ENCODE measurements at places on chromosomes 5 and 9.

GRCh38 chr9:121289026-121289771, 21.2 kb downstream of the GSN start:
- peak; percentile 63 for DNase-seq

- DNase-seq: no peak
These were observed 1386.5 kb upstream of the DMAC1 start for GRCh38 chr9:9186086-9186485.

DNA sequence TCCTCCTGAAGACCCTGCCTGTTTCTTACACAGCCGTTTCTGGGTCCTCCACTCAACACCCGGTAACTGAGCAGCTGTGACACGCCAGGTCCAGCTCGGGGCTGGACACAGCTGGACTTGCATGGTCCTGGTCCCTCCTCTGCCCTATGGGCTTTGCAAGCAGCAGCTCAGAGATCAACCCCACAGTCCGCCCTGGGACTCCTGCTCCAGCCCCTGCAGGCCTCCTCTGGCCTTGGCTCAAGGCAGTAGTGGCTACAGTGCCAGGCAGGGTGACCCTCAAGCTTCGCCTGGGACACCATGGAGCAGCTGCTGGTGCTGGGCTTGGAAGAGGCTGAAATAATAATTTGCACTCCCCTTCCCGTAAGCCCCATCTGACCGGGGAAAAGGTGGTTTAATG, 66.1 kb upstream of the OLFM1 start:
- no peak for DNase-seq

GRCh38 chr5:149561848-149562247, 10.6 kb upstream of the CSNK1A1 start:
- no peak for DNase-seq

- no peak for DNase-seq
These were observed 43.5 kb upstream of the ANKDD1B start for GRCh38 chr5:75567710-75568109.

GRCh38 chr9:133823189-133824105, 85.3 kb upstream of the SARDH start:
- DNase-seq: no peak

DNA sequence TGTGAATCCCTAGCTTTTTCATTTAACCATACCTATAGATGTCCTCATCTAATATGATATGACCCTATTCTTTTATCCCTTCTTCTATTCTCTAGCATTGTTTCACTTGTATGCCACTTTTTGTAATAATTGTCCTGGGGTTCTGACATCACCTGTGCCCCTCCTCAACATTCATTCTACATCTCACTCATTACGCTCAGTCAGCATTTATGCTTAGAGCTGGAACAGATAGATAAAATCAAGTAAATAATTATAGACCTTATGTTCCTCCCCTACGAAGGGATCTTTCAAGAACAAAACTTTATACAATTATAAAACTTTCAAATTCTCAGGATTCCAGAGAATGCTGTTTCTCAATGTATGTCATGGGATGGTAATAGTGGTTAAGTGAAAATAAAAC, 18.0 kb downstream of the GABRA6 start:
- no peak for DNase-seq

- no peak for DNase-seq
These were observed 38.6 kb upstream of the KCNMB1 start for GRCh38 chr5:170427672-170428236.

DNA sequence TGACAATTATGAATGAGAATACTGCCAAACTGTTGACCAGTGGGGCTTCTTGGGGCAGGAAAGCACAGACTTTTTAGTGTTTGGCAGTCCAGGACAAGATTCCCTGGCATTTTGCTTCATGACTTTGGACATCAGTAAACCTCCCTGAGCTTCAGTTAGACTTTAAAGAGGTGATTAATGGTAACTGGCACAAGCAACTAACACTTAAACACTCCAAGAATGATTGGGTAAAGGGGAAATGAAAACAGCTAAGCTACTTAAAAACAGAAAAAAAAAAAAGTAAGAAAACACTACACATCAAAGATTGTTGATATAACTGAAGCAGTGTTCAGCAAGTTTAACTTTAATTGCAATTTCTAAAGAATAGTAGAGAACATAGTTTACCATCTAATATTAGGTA, 13.4 kb downstream of the PAIP1 start:
- no peak for DNase-seq

DNA sequence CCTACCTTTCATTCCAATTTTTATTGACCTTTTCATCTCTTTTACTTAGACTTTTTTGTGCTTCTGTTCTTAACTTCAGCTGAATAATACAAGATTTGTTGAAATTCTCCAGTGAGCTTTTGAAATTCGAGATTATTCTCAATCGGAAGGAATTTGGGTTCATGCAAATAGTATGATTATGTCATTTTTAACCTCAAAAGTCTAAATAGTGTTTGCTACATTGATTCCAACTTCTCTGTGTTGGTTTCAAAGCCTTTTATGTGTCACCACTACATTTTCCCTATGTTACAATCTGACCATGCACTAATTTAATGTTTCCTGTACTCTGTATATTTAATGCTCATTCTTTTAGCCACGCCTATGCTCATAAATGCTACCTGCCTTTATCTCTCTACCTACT, 44.1 kb downstream of the VPS13A start:
- no peak for DNase-seq

- DNase-seq: no peak
These were observed 7.8 kb upstream of the SMIM32 start for GRCh38 chr5:136200761-136201160.

DNA sequence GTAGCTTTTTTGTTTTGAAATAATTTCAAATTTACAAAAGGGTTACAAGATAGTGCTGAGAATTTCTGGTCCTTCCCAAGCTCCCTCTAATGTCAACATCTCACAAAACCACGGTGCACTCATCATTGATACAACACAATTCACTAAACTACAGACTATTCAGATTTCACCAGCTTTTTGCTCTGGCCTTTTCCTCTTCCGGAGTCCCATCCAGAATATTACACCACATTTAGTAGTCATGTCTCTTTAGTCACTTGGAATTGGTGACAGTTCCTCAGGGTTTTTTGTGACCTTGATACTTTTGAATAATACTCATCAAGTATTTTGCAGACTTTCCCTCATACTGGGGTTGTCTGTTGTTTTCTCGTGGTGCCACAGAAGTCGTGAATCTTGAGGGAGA, 484.0 kb downstream of the GADD45G start:
- DNase-seq: no peak

DNA sequence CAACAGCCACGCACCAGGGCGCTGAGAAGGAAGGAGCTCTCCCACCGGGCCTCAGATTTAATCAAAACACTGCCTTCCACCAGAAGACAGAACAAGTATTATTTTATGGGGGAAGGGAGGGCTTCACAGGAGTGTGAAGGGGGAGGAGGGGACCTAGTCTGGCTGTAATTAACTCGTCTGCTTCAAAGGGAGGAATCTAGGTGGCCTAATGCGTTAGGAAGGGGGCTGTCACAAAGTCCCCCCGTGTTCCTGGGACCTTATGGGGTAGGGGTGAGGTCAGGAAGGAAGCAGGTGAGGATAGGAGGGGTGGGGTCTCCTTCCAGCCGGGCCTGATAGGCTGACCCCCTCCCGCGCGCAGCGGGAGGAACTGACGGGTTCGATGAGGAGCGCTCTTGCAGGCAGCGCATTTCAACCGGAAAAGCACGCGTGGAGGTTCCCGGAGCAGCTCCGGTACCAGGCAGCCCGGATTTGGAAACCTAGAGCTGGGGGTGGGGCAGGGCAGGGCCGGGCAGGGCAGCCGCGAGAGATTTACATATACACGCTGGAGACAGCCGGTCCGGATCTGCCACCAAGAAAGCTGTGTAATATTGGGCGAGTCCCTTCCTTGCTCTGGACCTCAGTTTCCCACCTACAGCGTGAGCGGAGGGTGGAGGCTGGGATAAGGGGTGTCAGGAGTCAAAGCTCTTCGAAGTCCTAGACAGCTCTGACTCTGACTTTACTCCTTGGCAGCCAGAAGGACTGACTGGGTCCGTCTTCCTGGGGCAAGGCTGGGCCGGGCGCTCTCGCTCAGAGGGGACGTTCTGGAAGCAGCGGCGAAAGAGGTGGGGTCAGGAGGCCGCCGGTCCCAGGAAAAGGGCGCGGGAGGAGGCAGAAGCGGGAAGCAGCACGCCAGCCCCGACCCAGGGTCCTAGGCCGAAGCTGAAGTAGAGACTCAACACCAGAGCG, 1.8 kb downstream of the SHB start:
- no peak for DNase-seq

- no peak for DNase-seq
These were observed 45.4 kb downstream of the PTTG1 start for GRCh38 chr5:160466889-160467554.

DNA sequence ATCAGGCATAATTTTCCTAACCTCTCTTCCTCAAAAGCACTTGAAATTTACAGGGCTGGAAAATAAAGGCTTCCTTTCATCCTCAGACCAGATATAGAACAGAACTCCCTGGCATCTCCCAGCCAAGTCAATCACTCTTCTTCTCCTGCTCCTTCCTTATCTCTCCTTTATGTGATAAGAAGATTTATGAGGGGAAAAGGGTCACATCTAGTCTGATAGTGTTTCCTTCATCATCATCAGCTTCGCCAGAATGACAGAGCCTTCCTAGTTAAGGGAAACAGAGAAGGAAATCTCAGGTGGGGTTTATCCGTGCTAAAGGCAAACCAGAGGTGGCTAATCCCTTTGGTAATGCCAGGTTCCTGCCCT, 36.2 kb downstream of the LIX1 start:
- no peak for DNase-seq

DNA sequence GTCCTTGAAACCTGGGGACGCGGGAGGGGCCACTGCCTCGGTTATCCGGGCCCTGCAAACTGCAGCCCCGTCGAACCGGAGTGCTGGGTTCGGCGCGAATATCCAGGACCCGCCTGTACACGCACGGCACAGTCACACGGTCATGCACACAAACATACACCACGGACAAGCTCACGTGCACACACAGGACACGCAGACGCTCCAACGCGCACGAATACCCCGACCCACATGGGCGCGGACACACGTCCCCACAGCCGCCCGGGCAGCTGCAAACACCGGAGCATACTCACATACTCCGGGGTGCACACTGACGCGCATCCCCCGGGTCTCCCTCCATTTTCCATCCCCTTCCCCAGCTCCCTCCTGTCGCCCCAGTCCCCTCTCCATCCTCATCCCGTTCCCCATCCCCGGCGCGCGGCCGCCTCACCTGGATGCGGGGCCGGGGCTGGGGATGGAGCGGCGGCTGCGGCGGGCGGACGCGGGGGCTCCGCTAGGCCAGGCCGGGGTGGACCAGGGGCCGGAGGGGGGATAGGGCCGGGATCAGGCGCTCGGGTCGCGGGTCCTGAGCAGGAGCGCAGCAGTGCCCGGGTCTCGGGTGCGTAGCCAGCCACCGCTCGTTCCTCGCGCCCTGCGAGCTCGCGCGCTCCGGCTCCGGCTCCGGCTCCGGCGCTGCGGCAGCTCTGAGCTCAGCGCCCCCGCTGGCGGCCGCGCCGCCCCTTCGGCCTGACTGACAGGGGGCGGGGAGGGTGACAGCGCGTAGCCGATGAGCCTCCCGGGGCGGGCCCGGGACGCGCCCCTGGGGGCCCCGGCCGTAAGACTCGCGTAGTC, at the start of the genes EIF4E1B and SNCB:
Gene EIF4E1B, plus strand, starts transcription at position 823 of the 828 bp plus-strand sequence. CDS start 12,113 bp downstream, outside the sequence.
Gene SNCB, minus strand, starts transcription at position 682 of the 828 bp plus-strand sequence. CDS start 880 bp downstream, outside the sequence.
- DNase-seq: peak; percentile 88

GRCh38 chr9:72809586-72809985, 143.3 kb downstream of the ALDH1A1 start:
- no peak for DNase-seq

DNA sequence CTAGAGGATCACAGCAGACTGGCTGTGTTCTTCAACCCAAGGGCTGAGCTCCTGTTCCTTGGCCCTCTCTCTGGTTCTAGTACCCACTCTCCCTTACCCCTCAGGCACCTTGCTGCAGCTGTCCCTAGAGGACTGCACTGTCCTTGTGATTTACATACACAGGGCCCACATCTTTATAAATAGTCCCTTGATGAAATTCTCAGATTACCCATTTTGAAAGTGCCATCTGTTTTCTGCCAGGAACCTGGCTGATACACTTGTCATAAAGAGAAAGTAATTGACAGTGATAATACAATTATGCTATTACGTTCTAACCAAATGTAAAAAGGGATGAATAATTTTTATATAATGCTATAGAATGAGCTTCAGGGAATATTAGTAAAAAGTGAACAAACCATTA, 16.5 kb upstream of the SPARC start:
- no peak for DNase-seq

GRCh38 chr9:86892576-86892975, 54.7 kb downstream of the GAS1 start:
- DNase-seq: no peak

DNA sequence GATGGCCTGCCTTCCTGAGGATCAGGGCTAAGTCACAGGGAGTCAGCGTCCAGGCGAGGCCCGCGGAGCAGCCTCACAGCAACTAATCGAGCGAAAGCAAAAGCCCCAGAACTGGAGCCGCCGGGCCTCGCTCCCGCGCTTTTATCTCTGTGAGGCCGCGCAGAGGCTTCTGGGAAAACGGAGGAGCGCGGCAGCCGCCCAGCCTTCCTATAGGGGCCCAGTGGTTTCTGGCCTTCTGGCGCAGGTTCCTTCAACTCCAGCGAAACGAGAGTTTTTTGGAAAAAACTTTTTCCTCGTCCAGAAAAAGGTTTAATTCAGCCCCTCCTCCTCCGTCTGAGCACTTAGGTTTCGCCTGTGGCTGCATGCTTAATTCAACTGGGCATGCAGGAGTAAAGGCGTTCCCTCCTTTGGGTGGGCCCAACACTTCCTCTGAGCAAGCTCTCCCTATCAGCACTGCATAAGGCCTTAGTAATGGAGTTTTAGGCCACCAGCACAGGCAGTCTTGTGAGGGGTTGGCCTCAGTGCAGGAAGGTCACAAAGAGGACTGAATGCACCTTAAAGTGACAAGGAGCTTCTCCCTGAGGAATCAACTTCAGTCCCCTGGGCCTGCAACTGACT, at the start of gene MEIKIN:
Gene MEIKIN, minus strand, starts transcription at position 113 of the 618 bp plus-strand sequence. CDS start 158 bp downstream, outside the sequence.
- DNase-seq: no peak

DNA sequence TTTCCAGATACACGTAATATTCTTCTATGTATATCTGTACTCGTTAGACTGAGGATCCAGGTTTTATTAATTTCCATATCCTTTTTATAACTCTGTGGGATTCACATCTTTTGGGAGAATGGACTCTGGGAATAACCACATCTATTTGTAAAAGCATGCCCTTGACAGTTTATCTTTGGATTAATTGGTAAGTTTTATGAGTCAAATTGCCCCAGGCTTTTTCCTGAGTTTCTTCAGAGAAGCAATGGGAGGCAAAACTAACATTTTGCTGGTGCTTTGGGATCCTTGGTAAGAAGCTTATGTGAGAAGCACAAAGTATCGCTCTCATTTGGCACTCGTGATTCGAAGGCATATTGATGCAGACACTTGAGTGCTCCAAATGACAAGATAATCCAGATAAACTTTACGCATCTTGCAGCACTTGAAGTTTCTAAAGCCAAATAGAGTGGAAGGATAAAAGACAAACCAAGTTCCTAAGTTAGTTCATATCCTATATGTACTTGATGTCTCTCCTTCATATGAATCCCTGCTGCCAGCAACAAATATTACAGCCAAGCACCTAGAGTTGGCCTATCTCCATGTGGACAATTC, 324.7 kb downstream of the TLE4 start:
- DNase-seq: no peak

GRCh38 chr5:10077791-10078545, 171.7 kb downstream of the ATPSCKMT start:
- no peak for DNase-seq

Data from D341Med (cell line).